Peyer's patch (tissue), 4 donors: ENCODE measurements at places on chromosomes 13 and 19.

- DNase-seq, result peak; percentile 74
Measured at GRCh38 chr19:2207991-2208860, 27.9 kb downstream of the PLEKHJ1 start.

- DNase-seq, result no peak
Measured at GRCh38 chr19:33089010-33089409, 8.0 kb downstream of the GPATCH1 start.

GRCh38 chr13:50580684-50581305 is 262.7 kb downstream of the DLEU7 start:
- DNase-seq, result no peak

DNA sequence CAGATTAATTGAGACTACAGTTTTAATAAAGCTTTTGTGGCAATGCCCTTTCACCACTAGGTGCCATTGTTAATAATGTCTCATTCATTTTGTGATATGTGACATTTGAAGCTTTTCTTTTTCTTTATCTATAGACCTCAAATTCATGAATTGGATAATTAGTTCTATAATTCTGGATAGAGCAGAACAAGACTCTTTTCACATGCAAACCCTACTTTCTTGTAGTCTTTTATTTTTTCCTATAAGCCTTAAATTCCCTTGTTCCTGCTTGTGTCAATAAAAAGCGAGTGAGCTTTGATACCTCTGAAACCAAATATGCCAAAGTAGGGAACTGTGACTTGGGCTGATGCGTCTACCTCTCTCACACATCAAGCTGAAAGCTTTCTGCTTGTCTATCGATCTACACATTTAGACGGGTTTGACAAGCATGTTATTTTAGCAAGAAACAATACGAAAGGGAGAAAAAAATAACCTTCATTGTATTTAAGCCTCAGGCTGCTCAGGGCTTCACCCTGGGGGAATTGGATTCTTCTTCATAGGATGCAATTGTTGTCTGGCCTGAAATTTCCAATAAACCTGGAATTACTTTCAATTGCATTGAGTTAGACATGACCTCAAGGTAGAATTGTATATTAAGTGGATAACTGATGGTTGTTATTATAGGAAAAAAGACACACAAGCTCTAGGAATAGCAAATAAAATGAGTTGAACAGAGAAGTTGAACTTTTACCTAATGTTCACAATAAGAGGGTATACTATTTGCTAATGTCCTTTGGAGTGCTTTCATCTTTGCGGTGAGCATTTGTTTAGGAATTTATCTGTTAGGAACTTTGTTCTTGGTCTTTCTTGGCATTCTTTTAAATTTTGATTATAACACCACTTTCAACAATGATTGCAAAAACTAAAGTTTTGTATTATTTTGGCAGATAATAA is 1150.2 kb upstream of the PCDH9 start:
- no peak for DNase-seq

DNA sequence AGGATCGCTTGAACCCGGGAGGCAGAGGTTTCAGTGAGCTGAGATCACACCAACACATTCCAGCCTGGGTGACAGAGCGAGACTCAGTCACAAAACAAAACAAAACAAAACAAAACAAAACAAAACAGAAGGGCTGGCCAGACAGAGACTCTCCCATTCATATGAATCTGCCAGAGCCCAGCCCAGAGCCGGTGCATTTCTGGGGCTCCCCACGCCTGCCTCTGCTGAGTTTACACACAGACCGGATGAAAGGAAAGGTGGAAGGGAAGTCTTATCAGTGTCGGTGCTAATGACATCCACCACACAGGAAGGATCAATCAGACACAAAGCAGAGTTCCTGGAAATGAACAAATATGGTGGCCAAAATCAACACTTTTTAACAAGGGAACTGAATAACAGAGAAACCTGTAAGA is 6.8 kb downstream of the TRAPPC6A start:
- no peak for DNase-seq

DNA sequence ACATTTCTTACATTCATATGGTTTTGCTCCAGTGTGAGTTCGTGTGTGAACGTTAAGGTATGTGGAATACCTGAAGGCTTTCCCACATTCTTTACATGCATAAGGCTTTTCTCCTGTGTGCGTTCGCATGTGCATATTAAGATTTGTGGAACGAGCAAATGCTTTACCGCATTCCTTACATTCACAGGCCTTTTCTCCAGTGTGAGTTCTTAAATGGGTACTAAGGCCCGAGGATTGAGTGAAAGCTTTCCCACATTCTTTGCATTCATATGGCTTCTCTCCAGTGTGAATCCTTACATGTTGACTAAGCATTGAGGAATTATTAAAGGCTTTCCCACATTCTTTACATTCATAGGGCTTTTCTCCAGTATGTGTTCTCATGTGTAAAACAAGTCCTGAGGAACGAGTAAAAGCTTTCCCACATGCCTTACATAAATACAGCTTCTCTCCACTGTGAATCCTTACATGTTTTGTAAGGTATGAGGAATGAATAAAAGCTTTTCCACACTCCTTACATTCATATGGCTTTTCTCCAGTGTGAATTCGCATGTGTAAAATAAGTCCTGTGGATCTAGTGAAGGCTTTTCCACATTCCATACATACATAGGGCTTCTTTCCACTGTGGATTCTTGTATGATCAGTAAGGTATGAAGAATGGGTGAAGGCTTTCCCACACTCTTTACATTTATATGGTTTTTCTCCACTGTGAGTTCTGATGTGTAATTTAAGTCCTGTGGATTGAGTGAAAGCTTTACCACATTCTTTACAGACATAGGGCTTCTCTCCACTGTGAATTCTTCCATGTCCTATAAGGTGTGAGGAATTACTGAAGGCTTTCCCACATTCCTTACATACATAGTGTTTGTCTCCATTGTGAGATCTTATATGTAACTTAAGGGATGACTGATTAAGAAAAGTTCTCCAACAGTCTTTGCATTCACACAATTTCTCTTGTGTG is 10.7 kb downstream of the ZNF846 start:
- DNase-seq, result no peak

GRCh38 chr19:50546527-50547221 is 21.6 kb downstream of the LRRC4B start:
- no peak for DNase-seq

DNA sequence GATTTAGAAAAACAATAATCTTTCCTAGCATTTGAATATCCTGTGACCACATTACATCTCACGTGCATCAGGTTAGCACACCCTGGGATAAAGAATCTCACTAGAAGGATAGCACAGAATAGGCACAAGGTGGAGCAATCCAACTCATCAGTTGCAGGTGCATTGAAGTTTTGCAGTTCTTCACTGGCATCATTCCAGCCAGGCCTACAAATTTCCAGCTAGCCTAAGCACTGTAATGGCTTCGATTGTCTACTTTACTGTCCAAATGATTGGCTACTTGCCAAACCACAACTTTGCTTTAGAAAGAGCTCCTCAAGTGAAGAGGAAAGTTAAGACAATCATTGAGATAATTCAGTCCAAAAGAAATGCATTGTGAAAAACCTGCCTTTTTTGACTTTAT is 89.5 kb downstream of the SPRY2 start:
- no peak for DNase-seq

GRCh38 chr19:23698711-23699520 is 11.9 kb upstream of the ZNF675 start:
- no peak for DNase-seq

DNA sequence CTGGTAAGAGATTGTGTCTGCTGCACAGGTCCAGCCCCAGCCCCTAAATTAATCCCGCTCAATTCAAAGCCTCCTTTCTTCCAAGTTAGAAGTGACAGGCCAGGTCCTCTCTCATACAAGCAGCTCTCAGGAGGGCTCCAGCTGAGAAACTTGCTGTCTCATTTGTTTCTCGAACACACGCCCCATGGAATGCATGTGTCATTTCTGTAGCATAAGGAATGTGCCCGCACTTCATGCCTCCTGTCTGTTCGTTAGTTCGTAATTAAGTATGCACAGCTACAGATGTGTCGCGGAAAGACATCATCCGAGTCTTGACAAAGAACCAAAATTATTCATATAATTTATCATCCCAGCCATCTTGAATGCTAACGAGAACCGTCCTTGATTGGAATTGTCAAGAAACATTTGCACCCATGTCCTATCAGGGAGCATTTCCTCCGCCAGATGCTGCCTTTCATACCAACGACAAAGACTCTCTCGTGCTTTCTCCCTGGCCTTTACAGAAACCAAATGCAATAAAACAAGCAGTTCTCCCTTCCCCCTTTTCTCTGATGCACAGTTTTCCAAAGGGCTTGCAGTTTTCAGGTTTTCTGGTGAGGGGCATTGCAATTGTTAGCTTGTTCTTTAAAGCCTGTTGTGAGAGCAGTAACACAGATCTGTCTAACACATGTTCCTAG is 133.5 kb downstream of the UQCRFS1 start:
- no peak for DNase-seq
